ENCODE measurements at places on chromosomes 5 and 9. TPM values are rescaled to one million over a fixed set of nuclear protein-coding genes. Genes with fewer than 3 reads are reported as not detected.

GRCh38 chr9:113293285-113293878 is 9.8 kb downstream of the RNF183 start:
- DNase-seq: no peak

- no peak for DNase-seq
Observed at GRCh38 chr5:107542831-107543231, 127.9 kb downstream of the EFNA5 start.

DNA sequence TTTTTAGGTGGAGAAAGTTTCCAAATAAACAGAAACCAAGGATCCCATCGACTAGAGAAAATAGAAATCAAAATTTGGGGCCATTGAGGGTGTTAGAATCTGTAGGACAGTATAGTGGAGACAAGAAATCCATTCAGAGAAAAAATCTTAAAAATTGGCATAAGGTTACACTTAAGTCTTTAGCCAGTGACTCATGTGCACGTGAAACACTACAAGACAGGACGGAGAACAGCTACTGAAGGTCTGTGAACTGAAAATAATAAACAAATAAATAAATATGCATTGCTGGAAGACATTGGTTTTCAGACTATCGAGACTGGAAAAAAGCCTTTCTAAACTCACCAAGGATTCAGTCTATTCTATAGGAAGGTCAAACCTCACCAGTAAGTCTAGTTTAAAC is 1955.5 kb downstream of the MAT2B start:
- no peak for DNase-seq

DNA sequence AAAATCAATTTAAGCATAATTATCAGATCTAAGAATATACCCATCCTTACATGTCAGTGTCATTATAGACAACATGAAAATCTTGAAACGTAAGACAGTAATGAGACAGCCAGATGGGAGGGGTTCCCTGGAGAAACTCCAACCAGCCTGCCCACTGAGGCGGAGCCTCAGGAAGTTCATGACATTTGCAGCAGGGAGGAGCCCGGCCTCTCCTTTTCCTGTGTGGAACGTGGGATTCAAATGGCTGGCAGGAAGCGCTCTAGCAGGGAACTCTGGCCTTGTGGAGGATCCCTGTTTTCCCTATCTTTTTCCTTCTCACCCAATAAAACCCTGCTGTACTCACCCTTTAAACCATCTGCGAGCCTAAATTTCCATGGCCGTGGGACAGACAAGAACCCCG is 176.6 kb upstream of the KCNN2 start:
- no peak for DNase-seq

DNA sequence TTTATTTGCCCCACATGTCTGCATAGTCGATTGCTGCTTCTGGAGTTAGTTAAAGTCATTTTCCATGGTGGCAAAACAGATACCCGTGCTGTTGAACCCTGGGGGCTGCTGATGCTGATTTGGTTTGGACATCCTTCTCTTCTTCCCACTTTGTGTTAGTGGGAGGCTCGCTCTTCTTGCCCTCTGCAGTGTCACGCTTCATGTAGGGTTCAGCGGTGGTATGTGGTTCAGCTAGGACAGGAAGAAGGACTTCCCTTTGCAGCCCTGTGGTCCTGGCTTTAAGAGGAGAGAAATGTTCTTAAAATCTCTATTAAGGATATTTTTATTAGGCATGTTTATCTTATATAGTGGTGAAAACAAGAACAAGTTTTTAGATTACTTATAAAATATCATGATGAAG is 36.2 kb downstream of the SLC36A1 start:
- DNase-seq: no peak

DNA sequence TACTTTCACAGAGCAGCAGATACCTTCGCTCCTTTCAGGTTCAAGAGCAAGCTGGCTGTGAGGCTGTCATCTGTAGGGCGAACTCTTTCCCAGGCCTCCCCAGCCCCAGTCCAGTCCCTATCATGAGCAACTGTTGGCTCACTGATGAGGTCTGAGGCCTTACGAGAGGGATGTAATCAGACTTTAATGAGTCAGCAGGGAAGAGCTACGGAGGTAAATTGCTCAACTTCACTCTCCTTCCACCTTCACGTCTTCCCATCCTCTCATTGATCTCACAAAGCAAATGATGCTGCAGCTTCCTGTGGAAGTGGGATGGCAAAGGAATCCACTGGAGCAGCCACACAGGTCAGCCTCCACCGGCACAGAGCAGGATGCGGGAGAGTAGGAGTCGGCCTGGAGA is 130.7 kb upstream of the TBCA start:
- DNase-seq: no peak

GRCh38 chr9:72147676-72148075 is 1.6 kb upstream of the GDA start:
- no peak for DNase-seq

Gene IRX1
- not detected for total RNA-seq

DNA sequence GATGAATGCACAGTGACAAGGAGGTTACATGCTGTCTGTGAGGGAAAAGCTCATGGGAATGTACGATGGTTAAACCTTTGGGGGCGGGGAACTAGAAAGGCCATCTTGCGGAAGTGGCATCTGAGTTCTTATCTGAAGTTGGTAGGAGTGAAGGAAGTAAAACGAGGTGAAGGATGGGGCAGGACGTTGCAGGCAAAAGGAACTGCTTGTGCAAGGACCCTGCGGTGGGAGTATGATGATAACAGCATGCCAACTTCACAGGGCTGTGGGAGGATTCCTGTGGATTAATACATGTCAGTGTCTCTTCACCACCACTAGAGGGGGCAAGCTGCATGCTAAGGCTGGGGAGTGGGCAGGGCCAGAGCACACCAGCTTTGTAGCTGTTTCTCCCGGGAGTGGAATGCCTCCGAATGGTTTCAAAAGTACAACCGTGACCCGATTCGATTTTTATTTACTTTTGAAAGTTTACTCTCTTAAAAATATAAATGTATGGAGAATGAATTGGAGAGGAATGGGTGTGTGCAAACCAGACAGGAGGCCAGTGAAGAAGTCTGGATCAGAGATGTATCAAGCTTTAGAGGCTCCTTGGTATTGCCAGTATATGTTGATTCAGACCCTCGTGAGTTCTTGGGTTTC is 62.5 kb downstream of the CYFIP2 start:
- no peak for DNase-seq

DNA sequence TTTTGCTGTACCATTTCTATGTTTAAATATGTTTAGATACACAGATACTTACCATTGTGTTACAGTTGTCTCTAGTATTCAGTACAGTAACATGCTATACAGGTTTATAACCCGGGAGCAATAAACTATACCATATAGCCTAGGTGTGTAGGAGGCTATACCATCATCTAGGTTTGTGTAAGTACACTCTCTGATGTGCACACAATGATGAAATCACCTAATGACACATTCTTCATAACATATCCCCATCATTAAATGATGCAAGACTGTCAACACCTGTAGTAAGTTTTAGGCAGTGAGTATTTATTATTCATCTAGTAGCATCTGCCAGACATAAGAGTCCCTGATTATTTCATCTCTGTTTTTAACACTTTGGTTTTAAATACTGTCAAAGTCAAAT is 7.3 kb upstream of the DHFR start:
- no peak for DNase-seq
